Stimulated activated CD8-positive, alpha-beta memory T cell treated with anti-CD3 and anti-CD28 coated beads, Interleukin-4, amount 100 ng/mL, for 24 hours (primary cell): ENCODE measurements at places on chromosomes 3 and 15.

DNA sequence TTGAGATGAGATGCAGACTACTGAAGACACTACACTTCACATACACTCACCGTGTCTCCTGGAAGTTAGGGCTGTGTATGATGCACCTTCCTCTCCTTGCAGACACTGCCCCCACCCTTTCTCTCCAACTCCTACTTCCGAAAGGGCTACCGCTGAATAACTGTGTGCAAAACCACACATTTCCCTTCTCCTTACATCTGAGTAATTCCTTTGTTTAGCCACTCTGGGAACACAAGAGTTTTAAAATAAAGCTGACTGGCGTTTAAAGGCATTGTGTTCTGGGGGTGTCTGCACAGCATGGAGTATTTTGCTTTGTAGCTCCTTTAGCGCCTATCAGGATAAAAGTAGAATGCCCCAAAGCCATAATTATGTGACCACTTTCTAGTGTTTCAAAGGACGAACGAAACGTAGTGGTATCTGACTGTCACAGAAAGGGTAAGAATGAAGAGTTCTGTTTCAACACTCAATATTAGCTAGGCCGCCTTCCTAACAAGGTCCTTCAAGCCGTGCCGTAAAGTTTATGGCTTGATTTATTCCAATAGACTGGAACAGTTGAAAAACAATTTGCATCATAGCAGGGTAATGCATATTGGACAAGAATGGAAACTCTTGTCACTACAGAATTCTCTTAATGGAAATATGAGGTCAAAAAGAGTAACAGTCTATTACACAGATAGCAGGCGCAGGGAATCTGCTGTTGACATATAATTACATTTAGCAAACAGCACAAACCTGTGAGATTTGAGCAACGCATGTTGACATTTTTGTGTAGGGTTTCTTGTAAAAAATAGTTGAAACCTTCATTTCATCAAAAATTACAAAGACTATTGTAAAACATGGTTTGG, 619.9 kb downstream of the FOXP1 start:
- DNase-seq, result no peak

- DNase-seq, result no peak
Observed at GRCh38 chr15:48778331-48778730, 32.5 kb downstream of the CEP152 start.

DNA sequence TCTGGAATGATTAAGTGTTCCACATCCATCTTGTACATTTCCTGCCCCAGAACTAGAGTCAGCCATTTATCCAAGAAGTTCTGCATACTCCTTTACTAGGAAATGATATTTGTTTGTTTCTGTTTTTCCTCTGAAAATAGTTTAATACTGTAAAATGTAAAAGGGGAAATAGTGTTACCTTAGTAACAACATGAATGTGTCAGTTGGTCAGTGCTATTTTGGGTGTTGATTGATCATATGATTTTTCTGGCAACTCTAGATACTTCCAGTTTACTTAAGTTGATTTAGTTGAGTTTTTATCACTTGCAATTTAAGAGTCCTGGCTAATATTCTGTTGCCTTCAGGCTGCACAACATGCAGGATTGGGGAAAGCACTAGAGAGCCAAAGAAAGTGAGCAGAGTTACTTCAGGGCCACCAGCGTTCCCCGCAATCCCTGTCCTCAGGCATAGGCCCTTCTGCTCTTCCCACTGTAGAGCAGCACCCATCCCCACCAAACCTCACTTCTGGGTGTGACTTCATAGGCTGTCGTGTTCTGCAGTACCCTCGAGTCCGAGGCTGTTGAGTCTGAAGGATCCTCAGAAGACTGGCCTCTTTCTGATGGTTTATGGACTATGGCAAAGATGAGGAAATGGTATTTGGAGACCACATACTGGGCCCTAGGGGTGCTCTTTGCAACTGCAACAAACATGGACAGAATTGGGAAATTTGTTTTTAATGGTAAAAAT, 69.0 kb downstream of the CHD2 start:
- DNase-seq, result no peak

- no peak for DNase-seq
Observed at GRCh38 chr15:40051616-40052415, 12.8 kb upstream of the SRP14 start.

GRCh38 chr3:143276592-143276991, 157.0 kb downstream of the CHST2 start:
- no peak for DNase-seq

GRCh38 chr3:88732186-88732585, 375.2 kb upstream of the EPHA3 start:
- DNase-seq, result no peak

- DNase-seq, result no peak
Observed at GRCh38 chr15:62841269-62841628, 201.3 kb upstream of the TPM1 start.

DNA sequence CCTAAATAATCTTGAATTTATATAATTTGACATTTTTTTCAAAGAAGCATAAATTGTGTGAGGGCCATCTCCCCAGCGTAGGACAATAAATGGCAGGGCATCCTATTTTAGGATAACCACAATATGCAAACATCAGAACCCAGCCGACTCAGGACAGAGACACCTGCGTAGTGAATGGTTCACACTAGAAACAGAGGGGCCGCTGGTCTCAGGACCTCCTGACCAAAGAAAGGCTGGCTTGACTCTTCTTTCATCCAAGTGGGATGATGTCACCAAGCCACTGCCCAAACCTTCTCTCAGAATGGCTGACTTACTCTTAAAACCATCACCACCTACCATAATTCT, 162.1 kb downstream of the FOXP1 start:
- DNase-seq, result no peak

- peak; percentile 71 for DNase-seq
Observed at GRCh38 chr3:50246517-50246954, 10.5 kb downstream of the GNAI2 start.

GRCh38 chr3:194194757-194195085, 58.8 kb downstream of the HES1 start:
- no peak for DNase-seq

GRCh38 chr3:184282941-184283340, 7.1 kb downstream of the ECE2 start:
- no peak for DNase-seq

DNA sequence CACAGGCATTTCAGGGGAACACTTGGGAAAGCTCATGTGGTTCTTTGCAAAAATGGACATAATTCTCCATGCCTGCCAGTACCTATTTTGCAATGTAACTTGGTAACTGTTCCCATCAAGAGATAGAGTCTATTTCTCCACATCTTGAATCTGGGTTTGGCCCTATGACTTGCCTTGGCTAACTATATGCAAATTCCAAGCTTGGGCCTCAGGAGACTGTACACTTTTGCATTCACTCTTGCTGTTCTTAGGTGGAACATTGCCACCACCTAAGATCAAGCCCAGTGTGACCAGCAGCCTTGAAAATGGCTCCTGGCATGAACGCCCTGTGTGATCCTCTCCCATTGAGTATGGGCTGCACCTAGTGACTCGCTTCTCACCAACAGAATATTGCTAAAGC, 19.8 kb upstream of the SMAD6 start:
- DNase-seq, result no peak

DNA sequence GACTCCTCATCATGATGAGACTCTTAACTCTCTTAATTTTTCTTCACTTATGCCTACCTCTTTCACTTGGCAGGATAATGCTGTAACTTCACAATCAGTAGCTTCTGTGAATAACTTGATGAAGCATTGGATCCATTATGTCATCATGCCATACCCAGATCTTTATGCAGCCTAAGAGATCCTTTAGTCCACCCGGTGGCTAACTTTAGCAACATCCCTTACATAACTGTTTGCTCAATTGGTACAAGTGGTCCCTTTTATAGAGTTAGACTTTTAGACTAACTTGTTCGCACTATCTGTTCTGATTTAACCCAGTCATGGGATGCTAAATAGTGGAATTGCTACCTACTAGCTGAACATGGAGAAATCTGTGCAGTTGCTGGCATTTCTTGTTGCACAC, 184.5 kb downstream of the USP13 start:
- no peak for DNase-seq

DNA sequence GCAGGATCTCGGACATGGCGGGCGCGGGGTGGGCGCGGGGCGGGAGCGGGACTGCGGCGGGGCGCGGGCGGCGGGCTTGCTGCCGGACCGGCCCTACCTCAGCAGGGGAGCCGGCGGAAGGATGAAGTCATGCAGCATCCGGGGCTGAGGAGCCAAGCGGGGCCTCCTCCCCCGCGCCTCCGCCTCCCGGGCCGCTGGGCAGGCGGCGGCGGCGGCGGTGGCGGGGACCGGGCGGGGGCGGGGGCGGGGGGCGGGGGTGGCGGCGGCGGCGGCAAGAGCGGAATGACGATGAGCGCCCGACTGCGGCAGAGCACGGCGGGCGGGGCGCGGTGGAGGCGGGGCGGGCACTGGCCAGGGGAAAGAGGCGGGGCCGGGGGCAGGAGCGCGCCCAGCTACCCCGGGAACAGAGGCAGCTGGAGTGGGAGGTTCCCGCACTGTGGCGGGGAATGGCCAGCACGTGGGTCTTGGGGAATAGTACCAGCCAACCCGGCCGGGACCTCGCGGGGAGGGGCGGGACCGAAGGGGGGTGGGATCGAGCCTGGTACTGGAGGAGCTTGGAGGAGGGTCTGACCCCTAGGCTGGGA, at the start of gene CAMK2N2:
Gene CAMK2N2 (minus strand): TSS at position 284 of the 584 bp plus-strand sequence. CDS start 268 bp downstream, at position 16.
- DNase-seq, result no peak

GRCh38 chr15:72961346-72961745, 90.9 kb upstream of the NEO1 start:
- DNase-seq, result no peak

DNA sequence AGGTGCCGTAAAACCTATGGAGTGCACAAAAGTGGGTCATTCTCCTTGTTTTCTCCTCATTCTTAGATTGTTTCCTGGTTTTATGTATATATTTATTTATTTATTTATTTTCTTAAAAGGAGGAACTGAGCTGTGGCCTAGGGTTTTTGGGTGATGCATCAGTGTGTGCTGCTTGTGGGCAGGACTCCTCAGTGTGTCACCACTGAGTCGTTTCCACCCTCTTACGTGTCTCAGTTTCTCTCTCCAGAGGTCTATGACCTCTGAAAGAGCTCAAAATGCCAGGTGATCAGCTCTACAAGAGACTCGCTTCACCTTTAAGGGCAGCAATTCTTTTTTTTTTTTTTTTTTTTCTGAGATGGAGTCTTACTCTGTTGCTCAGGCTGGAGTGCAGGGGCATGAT, 72.9 kb downstream of the CD200 start:
- DNase-seq, result no peak

DNA sequence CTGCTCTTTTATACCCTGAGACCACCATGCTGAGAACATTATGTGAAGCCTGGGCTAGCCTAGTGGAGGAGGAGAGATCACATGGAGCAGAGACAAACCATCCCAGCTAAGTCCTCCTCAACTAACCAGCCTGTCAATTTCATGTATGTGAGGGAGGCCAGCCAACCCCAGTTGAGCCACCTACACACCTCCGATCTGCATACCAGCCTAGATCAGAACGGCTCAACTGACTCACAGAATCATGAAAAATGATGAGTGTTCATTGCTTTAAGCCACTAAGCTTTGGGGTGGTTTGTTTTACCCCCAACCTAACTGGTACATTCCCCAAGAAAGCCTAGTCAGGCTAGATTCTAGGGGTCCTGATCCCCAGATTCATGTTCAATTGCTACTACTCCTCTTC, 19.4 kb upstream of the CA12 start:
- no peak for DNase-seq

DNA sequence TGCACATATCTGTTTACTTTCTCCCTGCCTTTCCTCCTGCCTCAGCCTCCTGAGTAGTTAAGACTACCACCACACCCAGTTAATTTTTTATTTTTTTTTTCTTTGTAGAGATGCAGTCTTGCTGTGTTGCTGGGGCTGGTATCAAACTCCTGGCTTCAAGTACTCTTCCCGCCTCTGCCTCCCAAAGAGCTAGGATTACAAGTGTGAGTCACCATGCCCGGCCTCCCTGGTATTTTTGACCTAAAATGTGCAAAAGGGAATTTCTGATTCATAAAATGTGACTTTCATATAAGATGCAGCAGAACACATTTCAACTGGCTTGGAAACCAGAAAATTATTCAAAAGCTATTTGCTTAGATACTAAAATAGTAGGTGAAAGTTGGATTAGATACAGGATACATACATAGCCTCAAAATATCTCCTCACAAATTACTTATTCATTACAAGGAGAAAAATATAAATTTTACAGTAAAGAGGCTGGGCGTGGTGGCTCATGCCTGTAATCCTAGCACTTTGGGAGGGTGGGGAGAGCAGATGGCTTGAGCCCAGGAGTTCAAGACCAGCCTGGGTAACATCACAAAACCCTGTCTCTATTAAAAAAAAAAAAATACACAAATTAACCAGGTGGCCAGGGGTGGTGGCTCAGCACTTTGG, 32.0 kb downstream of the MAP4 start:
- DNase-seq, result no peak

DNA sequence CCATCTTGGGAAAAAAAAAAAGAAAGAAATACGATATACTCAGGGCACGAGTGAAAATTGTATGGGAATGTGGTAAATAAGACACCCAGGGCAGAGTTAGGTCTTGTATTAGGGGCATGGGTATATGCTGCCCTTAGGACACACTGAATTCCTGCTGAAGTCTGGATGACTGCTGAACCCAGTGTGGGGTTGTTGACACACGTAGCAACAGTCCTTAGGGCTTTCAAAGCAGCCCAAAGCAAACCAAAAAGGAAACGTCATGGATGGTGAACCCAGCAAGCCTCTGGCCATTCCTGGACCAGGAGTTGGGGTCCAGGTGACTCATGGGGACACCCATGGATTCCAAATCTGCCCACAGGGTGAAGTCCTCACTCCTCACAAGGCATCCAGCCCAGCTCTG, 27.1 kb upstream of the SEMA3F start:
- DNase-seq, result no peak

DNA sequence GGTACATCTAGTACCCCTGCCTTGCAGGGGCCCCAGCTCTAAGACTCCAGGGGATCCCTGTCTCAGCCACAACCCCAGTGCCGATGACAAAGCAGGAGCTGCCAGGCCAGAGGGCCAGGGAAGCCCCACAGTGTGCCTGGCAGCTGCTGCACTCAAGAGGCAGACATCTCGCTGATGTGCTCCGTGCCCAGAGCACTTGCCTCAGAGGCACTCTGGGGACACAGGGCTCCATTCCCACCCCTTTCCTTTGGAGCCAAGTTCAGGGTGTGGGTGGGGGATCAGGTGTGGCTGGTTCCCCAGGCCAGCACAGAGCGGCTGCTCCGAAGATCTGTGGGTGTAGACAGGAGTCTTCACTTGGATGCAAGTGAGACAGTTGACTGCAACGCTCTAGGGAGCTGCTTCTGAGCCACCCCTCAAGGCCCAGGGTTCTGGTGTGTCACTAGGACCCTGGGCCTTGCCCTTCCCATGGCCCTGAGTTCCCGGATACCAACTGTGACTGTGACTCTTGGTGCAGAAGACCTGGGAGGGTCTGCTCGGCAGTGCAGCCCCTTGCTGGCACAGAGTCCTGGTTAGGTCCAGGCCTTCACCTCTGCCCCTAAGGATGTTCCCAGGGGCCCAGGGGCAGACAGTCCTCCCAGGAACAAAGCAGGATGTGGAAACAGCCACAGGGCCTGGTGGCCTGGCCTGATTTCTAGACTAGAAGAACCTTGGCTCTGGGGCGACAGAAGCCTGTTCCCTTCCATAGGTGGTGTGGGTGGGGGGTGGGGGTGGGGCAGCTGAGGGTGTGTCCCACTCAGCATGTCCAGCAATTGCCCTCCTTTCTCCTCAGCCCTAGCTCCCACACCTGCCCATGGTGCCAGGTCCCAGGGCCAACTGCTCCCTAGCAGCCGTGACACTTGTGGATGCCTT, 2.5 kb downstream of the NT5DC2 start:
- DNase-seq, result no peak
